ENCODE measurements at places on chromosomes 13 and 19. TPM values are rescaled to one million over a fixed set of nuclear protein-coding genes. Genes with fewer than 3 reads are reported as not detected.

- DNase-seq: no peak
Observed at GRCh38 chr19:45045671-45046353, 7.0 kb downstream of the CLASRP start.

DNA sequence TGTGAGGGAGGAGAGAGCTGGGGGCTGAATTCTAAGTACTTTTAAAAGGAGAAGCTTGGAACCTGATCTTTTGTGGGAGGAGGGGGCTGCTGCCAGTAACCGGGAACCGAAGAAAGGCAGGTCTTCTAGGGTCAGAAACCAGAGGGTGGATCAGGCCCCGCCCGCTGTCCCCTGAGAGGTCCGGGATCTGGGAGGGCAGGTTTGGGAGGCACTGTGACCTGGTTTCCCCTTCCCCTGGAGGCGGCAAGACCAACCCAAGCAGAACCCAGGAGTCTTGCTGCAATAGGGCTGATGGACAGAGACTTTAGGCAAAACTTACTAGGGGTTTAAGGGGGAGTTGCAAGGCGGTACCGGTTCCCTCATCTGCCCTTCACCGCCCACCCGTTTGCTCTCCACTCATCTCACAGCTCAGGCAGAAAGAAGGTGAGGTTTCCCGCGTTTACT, 707 bp upstream of the KLK8 start:
- DNase-seq: no peak

GRCh38 chr19:46621191-46622117, 3.4 kb downstream of the PTGIR start:
- no peak for DNase-seq

GRCh38 chr13:72638059-72638815, 89.2 kb downstream of the MZT1 start:
- no peak for DNase-seq

GRCh38 chr13:91904597-91904996, 506.2 kb downstream of the GPC5 start:
- DNase-seq: no peak

DNA sequence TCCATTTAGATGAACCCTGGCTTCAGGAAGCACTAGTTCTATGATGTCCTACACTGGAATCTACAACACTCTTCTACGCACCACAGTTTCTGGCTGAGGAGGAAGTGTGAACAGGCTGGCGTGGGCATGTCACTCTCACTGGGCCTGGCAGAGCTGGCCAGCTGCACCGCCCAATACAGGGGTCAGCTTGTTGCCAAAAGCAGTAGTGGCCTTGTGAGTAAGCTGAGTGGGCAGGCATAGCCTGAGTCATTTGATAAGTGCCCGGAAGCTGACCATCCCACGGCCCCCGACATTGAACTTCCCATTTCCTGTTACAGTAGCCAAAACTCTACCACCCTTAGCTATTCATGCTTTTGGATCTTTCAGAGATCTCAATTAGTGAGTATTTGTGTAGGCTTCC, 240.9 kb upstream of the SERP2 start:
- DNase-seq: no peak

DNA sequence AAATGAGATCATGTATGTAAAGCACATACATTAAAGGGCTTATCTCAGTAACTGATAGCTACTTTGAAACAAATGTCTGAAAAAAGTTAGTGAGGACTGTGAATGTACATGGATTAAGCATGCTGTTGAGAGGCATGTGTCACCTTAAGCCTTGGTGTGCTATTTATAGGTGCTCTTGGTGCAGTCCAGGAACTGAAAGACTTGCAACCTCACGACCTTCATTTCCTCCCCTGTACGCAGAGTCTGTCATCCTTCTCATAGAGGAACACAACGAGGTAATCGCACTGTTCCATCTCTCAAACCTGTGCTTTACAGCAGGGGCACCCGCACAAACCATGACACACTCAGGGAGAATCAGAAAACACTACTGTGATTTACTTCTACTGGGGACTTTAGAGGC, 65.6 kb downstream of the UFM1 start:
- no peak for DNase-seq

DNA sequence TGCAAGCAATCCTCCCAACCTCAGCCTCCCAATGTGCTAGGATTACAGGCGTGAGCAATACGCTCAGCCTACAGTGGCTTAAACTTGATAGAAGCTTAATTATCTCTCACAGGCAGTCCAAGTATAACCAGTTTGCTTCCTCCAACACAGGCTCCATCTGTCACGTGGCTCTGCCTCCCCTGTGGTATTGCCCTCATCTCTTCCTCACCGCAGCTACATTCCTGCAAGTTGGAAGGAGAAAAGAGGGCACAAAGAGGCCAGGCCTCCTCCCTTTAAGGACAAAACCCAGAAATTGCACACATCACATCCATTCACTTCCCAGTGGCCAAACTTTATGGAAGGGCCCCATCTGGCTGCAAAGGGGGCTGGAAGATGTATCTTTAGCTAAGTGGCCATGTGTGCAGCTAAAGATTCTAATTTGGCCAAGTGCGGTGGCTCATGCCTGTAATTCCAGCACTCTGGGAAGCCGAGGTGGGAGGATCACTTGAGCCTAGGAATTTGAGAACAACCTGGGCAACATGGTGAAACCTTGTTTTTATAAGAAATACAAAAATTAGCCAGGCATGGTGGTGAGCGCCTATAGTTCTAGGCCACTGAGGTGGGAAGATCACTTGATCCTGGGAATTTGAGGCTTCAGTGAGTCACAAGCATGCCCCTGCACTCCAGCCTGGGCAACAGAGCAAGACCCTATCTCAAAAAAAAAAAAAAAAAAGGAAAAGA, 3.1 kb upstream of the SDHAF1 start:
- DNase-seq: no peak

DNA sequence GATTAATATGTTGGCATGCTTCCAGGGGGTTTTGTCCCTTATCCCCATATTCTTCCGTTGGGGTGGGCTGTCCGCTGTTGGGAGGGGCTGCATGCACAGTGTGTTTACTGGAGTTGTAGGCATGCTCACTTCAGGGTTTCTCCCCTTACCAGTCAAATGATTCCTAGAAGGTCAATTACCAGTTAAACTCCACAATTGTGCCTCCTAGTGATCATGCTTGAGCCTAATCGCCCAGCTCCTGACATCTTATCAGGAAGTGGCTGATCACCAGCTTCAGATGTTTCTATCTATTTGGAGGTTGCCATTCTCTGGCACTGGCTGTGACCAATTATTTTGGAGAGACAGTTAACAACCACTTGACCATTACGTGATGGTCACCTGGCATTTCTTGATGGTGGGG, 1090.0 kb downstream of the SLITRK5 start:
- DNase-seq: no peak

GRCh38 chr13:92537471-92537870, 689.1 kb upstream of the GPC6 start:
- DNase-seq: no peak

DNA sequence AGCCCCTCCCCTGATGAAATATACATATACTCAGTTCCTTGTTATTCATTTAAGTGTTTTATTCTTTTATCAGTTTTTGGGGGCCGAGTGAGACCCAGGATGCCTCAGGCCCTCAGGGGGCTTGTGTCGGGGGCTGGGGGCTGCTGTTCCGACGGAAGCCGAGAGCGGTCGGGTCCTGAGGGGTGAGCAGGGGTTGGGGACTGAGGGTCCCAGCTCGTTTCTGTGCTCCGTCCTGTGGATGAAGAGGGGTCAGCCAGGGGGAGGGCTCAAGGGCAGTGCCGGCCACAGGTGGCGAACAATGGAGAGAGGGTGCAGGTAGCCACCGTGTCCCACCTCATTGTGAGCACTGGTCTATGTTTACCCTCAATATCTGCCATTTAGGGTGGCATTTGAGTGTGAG, 1.9 kb downstream of the PCP2 start:
- DNase-seq: no peak

DNA sequence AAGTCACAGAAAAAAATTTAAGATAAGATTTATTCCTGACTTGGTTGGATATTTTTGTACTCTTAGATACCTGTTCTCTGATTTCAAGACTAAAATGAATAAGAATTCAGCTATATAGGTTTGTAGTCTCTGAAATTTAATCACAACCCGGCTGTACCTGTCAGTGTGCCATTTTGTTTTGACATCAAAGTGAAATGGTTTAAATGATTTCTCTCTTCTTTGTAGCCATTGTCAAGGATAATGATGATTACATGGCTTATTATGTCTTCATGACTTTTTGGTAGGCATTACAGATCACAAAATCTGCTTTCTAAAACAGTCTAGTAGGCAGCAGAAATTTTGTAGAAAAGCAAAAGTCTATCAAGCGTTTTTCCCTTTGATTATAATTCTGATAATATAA, 72.5 kb downstream of the PCDH17 start:
- DNase-seq: no peak

DNA sequence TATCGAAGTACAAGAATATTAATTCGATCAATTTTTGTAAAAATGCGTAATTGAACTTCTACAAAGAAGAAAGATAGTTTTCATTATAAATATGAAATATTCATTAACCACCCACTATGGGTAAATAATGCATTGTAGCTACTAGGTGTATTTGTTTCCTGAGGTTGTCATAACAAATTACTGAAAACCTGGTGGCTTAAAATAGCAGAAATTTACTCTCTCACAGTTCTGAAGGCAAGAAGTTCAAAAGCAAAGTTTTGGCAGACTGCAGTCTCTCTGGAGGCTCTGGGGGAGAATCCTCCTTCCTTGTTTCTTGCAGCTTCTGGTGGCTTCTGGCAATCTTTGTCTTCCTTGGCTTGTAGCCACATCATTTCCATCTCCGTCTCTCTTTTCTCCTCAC, 99.2 kb upstream of the MIR17HG start:
- no peak for DNase-seq

GRCh38 chr13:106633321-106633720, 65.4 kb upstream of the ARGLU1 start:
- no peak for DNase-seq

DNA sequence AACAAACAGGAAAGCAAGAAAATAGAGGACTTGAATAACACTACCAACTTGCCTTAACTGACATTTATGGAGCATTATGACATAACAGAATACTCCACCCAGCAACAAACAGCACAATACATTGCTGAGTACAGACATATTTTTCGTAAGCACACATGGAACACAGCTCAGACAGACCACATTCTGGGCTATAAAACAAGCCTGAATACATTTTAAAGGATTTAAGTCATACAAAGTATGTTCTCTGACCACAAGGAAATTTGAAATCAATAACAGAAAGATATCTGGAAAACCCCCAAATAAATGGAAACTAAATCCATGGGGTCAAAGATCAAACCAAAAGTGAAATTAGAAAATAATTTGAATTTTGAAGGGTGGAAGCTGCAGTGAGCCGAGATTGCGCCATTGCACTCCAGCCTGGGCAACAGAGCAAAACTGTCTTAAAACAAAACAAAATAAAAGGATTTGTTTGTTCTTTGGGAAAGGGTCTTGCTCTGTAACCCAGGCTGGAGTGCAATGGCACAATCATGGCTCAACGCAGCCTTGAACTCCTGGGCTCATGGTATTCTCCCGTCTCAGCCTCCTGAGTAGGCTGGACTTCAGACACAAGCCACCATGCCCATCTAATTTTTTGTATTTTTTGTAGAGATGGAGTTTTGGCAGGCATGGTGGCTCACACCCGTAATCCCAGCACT, 5.6 kb downstream of the ZDHHC20 start:
- no peak for DNase-seq

- DNase-seq: no peak
Observed at GRCh38 chr19:31002518-31003244, 346.6 kb downstream of the TSHZ3 start.

- DNase-seq: no peak
Observed at GRCh38 chr13:59458908-59459579, 704.7 kb downstream of the DIAPH3 start.

DNA sequence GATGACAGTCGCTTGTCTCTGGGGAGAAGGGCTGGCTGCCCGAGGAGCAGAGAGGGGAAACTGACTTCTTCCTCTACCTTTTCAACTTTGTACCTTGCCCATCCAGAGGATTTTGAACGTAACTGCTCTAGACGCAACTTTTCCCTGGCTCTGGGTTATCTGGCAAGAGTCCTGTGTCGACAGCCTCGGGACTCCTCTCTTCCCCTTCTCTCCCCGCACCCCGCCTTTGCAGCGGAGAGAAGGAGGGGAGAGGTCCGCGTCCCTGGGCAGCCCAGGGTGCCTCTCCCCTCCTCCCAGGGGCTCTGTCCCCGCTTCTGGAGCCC, 574 bp downstream of the SH3GL1 start:
- no peak for DNase-seq

GRCh38 chr13:43274881-43275280, 251.5 kb downstream of the DNAJC15 start:
- DNase-seq: no peak

GRCh38 chr13:63184693-63185092, 1769.0 kb upstream of the PCDH20 start:
- DNase-seq: no peak

DNA sequence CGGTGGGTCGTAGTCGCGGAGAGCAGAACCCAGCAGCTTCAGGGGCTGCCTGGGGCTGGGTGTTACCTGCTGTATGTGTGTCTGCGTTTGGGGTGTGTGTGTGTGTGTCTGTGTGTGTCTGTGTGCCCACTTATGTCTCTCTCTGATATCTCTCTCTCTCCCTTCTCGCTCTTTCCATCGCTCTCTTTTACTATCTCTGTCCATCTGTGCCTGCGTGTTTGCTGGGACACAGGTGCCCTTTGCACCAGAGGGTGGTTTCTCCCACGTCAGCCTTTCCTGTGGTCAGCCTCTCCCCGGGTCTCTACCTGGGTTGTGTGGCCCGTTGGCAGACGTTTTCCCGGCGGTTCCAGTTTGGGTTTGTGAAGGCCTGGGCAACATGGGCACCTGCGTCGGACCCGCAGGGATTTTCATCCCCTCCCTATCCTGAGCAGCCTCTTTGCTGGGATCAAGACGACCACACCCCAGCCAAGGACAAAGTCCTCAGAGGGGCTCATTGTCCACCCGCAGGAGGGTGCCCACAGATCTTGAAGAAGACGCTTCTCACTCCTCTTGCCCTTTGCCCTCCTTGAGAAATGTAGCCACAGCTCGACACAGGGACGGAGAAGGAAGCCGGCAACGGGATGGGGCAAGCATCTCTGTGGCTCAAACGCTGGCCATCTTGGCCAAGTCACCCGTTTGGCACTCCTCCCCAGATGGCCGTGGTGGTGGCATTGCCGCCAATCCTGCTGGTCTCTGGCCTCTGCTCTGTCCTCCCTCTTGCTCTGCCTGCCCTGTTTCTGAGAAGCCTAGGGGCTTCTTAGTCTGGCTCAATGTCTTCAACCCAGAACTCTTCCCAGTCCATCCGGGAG, 43.3 kb downstream of the ZNF146 start:
- DNase-seq: no peak

FCAR gene
- total RNA-seq: 0.99 TPM

SLC25A41 gene
- 0.31 TPM for total RNA-seq

ADAMTS10 gene
- total RNA-seq: 23.9 TPM

ZNF222 gene
- 3.2 TPM for total RNA-seq

PSG1 gene
- total RNA-seq: not detected

MEIOSIN gene
- not detected for total RNA-seq

SBK2 gene
- total RNA-seq: not detected

STXBP2 gene
- 277 TPM for total RNA-seq

RNASEH2B gene
- 39.6 TPM for total RNA-seq

HCST gene
- total RNA-seq: 26.0 TPM

BBC3 gene
- 8.7 TPM for total RNA-seq

FLT3LG gene
- 6.8 TPM for total RNA-seq

Data from left lung (tissue), 14 donors.